ENCODE measurements at places on chromosomes 7 and 10.
A peak's percentile ranks its signal among the peaks of the same experiment; 100 is the strongest.

- no peak for ATAC-seq
Observed at GRCh38 chr10:110549211-110549610, 18.3 kb upstream of the SMC3 start.

- ATAC-seq, result no peak
Observed at GRCh38 chr7:155352076-155352752, 54.5 kb downstream of the INSIG1 start.

DNA sequence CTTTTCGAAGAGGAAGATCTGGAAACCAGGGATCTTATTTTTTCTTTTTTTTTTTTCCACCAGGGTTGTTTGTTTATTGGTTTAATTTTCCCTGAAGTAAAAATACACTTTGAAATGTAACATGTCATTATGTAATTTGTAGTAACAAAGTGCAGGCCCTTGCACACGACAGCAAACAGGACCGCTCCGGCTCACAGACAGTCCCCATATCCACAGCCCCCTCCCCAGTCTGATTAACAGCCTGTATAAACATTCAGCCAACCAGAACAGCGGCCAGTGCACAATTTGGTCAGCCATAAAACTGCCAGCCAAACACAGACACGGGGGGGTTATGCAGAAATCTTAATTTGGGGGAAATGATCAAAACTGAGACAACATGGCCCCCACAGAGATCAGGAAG lies 431.6 kb upstream of the NPVF start:
- no peak for ATAC-seq

GRCh38 chr10:78264361-78264760 lies 230.7 kb downstream of the RPS24 start:
- no peak for ATAC-seq

DNA sequence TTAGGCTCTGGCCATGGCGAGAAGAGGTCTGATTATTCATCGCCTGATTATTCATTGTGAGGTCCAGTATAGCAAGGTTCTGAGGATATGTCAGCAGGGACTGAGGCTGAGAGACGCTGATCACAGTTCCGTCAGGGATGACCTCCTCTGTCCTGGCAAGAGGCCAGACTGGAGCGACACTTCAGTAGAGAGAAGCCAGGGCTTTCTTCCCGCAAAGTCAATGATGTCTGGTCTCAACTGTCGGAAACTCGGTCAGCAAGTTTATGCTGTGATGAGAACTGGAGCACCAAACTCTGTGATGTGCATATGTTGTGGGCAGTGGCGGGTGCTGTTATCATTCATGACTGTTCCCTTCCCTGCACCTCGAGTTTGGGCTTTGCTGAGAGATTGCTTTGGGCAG lies 29.0 kb upstream of the GNA12 start:
- ATAC-seq, result peak; percentile 4

DNA sequence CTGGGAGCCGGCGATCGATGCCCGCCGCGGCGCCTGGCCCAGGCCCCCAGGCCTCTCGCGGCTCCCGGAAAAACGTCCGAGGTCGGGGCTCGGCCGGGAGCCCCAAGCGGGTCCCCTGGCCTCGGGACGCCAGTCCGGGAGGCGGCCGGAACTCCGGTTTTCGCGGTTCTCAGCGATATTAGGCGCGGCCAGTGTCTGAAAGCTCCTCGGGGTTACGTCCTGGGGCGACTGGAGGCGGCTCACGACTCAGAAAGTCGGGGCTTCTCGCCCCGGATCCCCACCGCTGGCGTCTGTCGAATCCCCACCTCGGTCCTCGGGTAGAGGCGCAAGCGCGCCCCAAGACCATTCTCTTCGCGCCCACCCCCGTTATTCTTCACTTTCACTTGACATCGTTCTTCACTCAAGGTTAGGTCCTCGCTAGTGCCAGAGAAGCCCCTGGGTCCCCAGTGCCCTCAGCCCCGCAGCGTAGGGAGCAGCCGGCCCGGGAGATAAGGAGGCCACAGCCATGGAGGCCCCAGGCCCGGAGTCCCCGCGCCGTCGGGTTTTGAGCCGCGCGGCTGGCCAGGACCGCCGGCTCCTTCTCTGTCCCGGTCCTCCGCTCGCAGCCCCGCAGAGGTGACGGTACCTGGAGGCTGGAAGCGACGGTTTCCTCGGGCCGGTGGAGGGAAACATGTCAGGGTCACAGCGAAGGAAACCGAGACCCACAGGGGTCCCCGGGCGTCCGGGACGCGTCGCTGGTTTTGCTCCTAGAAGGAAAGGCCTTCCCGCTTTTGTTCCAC lies 35.2 kb upstream of the EBLN1 start:
- ATAC-seq, result no peak

DNA sequence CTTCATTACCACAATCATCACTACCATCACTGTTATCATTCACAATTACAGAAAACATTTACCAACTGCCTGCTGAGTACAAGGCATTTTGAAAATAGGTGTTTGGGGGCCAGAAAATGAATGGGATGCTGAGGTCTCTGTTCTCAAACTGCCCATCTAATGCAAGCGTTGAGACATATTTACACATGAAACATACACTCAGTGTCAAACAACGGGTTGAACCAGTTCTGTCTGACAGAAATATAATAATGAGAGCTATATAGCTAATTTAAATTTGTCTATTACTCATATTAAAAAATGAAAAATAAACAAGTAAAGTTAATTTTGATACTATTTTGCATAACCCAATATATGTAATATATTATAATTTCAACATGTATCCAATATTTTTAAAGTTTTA lies 303.1 kb downstream of the KCNMA1 start:
- ATAC-seq, result no peak

DNA sequence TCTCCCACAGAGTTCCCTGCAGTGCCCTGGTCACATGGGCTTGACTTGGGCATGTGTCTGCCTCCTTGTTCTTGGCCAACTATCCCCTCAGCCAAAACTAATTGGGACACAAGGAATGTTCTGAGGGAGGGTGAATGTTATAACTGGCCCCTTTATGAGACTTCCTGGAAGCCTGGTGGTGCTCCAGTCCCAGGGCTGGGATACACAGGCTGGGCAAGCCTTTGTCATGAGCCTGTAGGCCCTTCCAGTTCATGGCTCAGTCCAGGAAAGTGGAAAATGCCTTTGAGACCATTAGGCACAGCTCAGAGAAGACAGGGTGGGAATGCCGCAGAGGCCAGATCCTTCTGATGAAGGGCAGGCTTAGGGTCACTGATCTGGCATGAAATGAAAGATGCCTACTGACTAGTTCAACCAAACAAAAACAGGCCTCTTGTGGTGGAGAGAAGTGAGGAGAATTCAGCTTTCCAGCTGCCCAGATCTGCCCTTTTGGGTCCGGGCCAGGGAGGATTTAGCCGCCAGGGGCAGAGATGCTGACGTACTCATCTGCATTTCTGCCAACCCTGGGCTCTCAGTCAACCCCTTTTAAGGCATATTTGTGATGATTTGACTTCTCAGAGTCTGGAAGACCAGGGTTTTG lies 961.5 kb downstream of the KCNMA1 start:
- no peak for ATAC-seq

GRCh38 chr7:19051767-19052375 lies 65.6 kb downstream of the TWIST1 start:
- ATAC-seq, result peak; percentile 48

DNA sequence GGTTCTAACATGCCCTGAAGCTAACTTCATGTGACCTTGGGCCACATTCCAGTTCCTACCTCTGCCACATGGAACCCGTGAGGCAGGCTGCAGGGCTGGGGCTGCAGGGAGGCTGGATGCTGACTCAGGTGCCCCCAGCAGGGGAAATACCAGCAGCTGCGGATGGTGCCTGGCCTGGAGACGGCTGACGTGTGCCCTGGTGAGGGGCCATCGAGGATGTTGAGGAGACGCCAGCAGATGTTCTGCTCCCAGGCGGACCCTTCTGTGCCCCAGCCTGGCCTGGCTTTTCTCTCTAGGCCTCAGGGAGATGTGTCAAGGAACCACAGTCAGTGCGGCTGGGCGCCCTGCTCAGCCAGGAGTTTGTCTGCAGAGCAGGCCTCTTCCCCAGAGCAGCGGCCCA lies 8.8 kb downstream of the BAG3 start:
- no peak for ATAC-seq

GRCh38 chr7:2757904-2758672 lies 70.1 kb downstream of the AMZ1 start:
- ATAC-seq, result peak; percentile 90

DNA sequence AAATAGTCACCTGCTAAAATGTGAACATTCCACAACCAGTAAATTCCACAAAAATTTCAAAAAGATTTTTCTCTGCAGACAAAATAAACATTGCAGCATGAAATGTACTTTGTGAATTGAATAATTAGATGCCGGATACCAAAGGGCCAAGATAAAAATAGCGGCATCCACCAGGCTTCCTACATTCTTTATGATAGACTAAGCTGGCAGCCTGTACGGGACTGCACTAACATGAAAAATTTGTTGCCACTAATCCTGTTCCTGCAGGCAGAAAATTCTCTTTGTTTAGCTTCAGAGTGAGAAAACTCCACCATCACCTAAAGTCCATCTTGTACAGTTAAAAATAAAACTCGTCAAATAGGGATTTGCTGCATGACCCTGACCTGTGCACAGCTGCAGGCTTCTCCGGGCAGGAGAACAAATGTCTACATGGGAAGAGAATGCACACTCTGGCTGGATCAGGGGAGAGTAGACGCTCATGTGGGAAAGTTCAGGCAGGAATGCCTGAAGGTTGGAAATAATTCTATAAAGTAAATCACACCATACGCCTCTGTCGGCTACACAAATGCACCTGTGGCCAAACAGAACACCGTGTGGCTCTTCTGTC lies 15.6 kb upstream of the ADO start:
- ATAC-seq, result no peak

DNA sequence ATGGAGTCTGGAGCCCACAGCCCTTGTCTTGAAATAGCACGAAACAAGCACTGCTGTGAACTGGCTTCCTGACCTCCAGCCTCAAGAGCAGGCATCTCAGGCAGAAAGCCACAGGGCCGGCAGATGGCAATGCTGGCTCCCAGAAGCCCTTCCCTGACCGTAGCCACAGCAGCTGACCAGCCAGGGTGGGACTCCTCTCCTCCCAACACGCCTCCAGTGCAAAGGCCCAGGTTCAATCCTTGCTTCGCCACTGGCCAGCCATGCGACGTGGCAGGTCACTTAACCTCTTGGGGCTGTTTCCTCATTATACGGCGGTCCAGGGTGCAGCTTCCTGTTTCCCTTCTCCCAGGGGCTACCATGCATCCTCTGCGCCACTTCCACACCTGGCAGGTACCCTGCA lies 12.8 kb downstream of the PRKAG2 start:
- no peak for ATAC-seq

- no peak for ATAC-seq
Observed at GRCh38 chr10:68618234-68618633, 58.1 kb downstream of the TET1 start.

GRCh38 chr7:85829817-85830432 lies 643.1 kb upstream of the SEMA3D start:
- ATAC-seq, result peak; percentile 86

DNA sequence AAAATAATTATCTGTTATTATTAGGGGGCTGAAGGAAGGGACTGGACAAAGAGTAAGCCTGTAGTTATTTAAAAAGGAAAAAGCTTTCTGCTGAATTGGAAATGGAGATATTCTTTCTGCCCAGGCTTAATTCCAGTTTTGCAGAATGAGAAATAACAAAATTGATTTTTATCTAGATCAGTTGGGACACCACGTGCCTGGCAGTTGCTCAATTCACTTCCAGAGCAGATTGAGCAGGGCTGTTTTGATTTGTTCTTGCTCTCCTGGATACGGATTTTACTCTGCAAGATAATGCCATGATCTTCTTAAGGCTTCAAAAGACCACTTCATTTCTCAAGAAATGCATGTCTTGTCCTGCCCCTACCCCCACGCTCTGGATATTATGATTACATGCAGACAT lies 524.3 kb downstream of the TCERG1L start:
- no peak for ATAC-seq

DNA sequence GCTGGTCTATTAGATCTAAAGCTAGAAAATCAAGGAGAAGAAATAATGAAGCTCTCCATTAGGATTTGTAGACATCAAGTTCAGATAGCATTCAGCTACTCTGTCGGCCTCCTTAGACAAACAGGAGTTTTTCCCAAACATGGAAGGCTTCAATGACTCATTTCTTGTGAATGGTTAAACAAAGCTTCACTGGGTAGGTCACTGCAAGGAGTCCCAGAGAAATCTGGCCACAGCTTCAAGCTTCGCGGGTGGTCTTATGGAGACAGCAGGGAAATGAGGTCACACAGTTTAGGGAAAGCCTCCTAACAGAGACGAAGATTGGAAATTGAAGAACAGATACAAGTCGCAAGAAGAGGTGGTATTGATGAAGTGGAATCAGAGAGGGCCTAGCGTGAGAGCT lies 22.6 kb upstream of the LRRC72 start:
- no peak for ATAC-seq

GRCh38 chr10:88386204-88386788 lies 196.8 kb downstream of the RNLS start:
- ATAC-seq, result peak; percentile 77

DNA sequence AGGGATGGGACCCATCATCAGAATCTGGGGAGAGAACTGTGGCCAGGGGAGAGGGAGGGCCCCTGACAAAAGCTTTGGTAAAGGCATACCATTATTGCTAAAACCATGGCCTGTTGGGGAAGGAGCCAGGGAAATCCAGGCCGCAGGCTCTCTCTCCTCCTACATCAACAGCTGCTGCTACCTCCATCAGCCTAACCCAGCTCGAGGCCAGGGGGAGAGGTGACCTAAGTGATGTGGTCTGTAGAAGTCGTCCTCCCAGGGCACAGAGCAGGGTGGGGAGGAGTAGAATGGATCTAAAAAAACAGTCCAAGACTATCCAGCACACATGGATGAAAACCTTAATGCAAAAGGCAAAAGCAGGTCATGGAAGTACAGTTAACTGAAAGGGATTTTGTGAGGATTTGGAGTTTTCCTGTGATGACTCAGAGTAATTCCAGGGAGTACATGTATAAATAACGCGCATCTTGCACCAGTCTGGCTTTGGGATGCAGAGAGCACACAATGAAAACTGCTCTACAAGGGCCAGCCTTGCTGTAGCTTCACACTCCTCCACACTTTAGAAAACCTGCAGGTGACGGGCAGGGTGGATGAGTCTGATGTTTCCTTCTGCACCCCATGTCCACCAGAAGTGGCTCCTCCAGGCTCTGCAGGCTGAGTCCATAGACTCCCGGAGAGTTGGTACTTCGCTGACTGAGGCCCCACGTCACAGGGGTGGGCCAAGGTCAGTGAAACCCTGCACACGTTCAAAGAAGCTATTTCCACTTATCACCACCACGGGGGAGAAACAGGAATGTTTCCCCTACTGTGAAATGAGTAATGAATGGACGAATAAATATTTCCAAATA lies 38.5 kb upstream of the MSMB start:
- ATAC-seq, result peak; percentile 47

- no peak for ATAC-seq
Observed at GRCh38 chr10:62451611-62451975, 77.4 kb downstream of the ZNF365 start.

- ATAC-seq, result no peak
Observed at GRCh38 chr7:39620486-39620885, 2.9 kb upstream of the RALA start.

DNA sequence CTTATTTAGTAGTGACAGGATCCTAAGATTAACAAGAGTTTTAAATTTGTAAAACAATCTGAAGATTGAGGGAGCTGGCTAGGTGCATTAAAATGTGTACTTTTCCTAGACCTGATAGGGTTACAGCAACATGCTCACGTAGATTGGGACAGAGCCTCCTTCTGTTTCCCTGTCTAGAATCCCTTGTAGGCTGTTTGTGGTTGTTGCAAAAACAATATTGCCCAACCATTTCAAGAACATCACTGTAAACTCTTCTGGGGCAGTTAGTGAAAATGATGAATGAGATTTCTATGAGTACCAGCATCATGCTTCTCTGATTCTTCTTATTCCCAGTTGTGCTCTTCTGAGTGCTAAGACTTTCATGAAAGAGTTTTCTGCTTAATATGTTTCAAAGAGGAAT lies 14.7 kb upstream of the CPED1 start:
- ATAC-seq, result no peak

GRCh38 chr10:96122824-96123223 lies 7.3 kb upstream of the ZNF518A start:
- no peak for ATAC-seq

Data from SK-N-SH treated with all-trans-retinoic acid at 6 μM for 48 hours (cell line).